ENCODE measurements at places on chromosomes 6 and 20.
A peak's percentile ranks its signal among the peaks of the same experiment; 100 is the strongest.

DNA sequence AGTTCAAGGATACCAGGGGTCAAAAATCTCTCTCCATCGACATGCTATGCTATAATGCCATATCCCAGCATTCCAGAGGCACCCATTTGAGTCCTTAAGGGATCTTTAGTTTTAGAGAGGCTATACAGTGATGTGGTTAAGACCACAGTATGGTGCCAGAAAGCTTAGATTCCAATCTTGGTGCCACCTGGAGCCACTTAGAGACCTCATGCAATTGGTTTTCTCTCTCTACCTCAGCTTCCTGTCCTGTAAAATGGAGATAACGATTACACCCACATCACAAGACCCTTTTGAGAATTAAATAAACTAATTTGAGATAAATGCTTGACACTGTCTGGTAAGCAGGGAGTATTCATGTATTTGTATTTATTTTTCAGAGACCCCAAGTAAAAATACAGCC is 39.0 kb downstream of the PLAGL1 start:
- no peak for DNase-seq

DNA sequence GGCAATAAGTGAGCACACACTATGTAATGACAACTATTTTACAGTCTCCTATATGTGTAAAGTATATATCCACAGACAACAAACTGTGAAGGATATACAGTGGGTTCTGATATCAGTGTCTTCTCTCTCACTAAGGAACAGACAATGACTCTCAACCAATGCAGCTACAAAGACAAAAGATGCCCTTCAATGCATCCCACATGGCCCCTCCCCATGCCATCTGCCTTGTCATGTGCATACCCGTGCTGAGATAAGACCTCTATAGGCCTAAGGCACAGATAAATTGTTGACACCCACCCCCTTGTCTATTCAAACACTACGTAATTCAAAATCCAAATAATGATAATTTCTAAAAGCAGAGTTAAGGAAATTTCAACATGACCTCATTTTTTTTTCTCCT is 1123.5 kb upstream of the MAP3K7 start:
- DNase-seq: no peak

DNA sequence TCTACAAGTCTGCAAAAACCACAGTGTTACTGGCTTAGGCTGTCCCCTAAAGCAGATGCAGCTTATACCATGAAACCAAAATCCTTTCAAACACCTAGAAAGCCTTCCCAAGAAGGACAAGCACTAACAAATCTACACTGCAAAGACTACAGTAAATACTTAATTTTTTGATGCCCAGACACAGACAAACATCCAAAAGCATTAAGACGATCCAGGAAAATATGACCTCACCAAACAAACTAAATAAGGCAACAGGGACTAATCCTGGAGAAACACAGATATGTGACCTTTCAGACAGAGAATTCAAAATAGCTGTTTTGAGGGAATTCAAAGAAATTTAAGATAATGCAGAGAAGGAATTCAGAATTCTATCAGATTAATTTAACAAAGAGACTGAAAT is 423.5 kb downstream of the COL12A1 start:
- no peak for DNase-seq

GRCh38 chr20:64179805-64180204 is 15.6 kb downstream of the MYT1 start:
- DNase-seq: no peak

DNA sequence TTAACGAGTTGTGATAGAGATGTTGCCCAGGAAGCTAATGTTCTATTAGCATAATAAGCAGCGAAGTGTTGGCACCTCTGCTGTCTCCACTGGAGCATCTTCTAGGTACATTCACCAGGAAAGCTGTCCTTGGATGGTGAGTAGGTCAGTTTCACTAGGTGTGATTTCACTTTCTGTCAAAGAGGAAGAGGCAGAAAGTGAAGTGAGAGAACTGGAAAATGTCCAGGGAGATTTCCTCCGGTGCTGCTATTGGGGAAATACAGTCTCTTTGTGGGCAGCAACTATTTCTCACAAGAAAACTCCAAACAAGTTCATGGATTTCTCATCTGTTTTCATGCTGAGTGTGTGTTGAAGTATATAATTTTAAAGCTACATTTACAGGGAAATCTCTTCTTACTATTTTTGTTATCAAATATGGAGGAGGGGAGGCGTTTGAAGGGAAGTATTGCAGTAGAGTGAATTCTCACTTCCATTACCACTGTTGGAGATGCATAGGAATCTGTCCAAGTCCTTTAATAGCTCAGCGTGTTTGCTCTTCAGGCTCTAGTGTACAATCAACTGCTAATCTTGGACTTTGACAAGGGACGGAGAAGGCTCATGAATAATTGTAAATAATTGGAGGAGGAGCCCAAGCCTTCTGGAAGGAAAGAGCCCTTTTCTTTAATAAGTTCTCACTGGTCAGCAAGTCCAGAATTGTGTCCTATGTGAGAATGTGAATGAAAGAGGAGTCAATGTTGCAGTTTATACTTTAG is 16.1 kb upstream of the TSBP1 start:
- no peak for DNase-seq

DNA sequence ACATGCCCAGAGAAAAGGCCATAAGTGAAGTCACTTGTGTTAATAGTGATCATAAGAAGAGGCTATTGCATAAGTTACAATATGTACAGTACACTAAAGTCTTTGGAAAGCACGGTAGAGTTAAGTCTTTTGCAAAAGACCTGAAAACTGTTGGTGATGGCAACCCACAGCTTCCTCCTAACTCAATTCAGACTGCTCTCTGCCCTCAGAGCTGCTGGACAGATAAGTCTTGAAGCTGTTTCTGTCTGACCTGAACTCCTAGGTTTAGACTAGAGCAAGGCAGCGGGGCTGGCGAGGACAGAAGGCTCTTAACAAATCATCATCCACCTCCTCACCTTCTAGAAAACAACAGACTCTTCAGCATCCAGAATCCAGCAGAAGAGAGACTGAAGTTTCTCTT is 125.4 kb downstream of the CD24 start:
- DNase-seq: no peak

DNA sequence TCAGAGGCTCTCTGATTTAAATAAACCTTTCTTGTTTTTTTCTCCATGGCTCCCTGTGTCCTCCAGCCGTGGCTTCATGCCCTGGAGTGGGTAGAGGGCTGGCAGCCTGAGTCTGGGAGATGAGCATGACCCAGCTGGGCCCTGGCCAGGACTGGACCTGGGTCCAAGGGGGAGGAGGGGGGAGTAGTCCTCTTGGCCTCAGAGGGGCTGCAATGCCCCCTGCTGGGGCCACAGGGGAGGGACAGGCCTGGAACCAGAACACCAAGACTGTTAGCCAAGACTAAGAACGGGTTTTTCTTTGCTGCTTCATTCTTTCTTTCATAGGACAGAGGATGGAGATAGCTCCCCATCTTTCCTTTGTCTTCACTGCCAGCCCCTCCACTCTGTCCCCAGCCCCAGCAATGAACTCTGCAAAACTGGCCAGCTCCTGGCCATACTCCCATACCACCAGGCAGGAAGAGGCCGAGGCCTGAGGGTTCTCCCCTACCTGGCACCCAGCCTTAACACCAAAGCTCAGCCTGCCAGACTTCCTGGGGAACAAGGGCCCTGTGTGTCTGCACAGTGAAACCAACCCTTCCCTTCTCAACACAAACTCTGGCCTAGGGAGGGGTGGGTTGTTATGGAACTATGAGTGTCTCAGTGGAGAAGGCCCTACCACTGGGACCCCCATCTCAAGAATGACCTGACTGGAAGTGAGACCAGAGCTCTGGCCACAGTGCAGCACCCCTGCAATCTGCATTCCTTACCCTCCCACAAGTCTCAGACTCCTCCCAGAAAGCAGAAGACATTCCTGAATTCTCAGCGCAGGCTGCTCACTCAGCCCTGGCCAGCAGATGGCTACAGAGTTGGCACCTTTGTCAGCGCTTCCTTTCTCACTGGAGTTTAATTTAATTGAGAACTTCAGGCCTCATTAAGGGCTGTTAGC is 11.0 kb downstream of the SLC29A1 start:
- DNase-seq: peak; percentile 78

- DNase-seq: no peak
These were observed 24.2 kb downstream of the PRDM1 start for GRCh38 chr6:106110164-106110826.

DNA sequence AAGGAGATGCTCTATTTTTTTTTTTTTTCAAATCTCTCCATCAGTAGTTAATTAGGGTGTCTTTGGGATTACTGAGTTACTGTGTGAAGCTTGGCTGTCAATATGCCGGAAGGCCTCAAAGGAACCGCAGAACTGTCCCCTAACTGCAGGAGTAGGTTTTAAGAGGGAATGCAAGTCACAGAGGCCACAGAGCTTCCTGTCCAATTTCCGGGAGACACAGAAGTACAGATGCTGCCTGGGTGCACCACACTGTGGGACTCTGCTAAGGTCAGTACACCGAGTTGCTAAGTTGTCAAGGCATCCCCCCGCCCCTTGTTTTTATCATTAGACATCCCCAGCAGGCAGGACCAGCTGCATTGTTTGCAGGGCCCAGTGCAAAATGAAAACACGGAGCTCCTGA is 120.2 kb upstream of the RAB32 start:
- DNase-seq: no peak

DNA sequence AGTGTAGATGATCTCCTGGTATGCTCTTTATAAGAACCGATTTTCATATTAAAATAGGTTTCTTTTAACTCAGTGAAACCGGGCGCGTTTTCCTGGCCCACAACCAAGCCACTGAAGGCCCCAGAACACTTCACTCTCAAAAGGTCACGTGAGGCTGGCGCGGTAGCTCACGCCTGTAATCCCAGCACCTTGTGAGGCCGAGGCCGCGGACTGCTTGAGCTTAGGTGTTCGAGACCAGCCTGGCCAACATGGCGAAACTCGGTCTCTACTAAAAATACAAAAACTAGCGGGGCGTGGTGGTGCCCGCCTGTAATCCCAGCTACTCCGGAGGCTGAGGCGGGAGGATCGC is 402 bp upstream of the TAF8 start:
- no peak for DNase-seq

GRCh38 chr20:32357375-32357868 is 709 bp upstream of the ASXL1 start:
- peak; percentile 34 for DNase-seq

DNA sequence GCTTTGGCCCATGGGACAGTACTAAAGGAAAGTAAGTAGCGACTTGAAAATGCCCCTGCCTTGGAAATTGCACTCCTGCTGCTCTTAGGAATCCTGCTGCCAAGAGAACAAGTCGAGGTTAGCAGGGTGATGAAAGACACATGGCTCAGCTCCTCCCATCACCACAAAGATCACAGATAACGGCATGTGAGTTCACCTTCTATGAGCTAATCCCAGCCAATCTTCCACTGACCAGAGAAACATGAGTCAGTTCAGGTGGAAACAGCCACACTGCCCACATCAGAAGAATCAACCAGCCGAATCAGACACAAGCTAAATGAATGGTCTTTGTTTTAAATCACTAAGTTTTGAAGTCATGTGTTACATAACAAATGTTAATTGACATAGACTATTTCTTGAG is 106.3 kb downstream of the PRKN start:
- DNase-seq: peak; percentile 52

DNA sequence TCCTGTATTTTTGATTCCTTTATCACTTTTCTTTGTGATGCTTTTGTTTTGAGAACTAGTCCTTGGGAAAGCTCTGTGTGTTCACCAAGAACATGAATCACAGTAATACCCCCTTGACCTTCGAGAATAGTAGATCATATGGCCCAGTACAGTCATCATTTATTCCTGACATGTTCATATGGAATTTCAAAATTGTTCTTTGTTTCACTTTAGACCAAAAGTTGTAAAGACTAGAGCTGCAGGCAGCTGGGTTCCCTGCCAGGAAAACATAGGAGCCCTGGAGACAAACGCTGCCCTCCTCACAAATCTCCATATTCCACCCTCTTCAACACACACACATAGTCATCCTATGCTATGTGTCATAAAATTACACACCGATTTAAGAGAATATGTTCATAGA is 621.2 kb upstream of the EYS start:
- DNase-seq: peak; percentile 85

- DNase-seq: peak; percentile 4
These were observed 79.4 kb downstream of the HMGCLL1 start for GRCh38 chr6:55499591-55499990.

- DNase-seq: peak; percentile 12
These were observed 871.5 kb downstream of the QKI start for GRCh38 chr6:164286011-164286410.

- peak; percentile 63 for DNase-seq
These were observed 136.3 kb downstream of the CD109 start for GRCh38 chr6:73832313-73832712.

DNA sequence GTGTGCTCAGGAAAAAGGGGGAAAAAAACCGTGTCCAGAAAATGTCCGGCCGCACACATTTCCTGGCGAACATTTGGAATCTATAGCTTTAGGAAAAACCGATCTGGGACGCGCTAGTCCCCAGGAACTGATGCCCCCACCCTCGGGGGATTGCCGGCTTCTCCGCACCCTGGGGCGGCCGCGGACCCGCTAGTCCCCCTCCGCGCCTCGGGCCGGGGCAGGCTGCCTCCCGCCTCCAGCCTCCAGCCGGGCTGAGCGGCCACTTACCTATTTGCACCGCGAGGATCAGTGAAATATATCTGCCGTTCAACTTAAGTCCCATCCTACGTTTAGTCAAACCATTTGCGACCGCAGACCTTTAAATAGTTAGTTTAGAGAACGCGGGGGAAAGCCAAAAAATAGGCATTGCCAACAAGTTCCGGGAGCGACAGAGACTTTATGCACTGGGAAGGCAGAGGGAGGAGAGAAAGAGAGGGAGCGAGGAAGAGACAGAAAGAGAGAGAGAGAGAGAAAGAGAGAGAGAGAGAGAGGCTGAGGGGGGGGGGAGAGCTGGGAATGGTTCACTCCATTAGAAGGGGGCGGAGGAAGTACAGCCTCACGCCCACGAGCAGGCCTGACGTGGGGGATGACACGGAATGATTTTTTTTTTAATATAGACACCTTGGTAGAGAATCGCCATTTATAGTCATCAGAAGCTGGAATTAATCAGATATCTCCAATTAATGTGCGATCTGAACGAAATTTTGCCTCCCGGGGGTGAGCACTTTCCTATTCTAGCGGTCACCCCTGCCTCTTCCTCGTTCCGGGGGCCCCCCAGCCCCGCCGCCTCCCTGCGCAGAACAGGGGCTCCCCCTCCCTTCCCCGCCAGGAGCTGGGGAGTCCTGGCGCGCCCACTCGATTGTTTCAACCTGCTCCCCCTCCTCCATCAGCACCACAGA is at the start of gene NRN1:
TSS of gene NRN1 (minus strand) at position 498 of the 938 bp plus-strand sequence. CDS start at position 322, 176 bp downstream.
- DNase-seq: peak; percentile 73
